ENCODE measurements at places on chromosomes 16 and 17. TPM values are rescaled to one million over a fixed set of nuclear protein-coding genes. Genes with fewer than 3 reads are reported as not detected.

SMIM22 gene
- total RNA-seq, result not detected

CA7 gene
- not detected for total RNA-seq

TOM1L2 gene
- 284 TPM for total RNA-seq

GLYR1 gene
- 86.7 TPM for total RNA-seq

OSGIN1 gene
- 12.5 TPM for total RNA-seq

KCNAB3 gene
- total RNA-seq, result 0.30 TPM

SLC38A8 gene
- total RNA-seq, result not detected

KRTAP2-2 gene
- not detected for total RNA-seq

GRCh38 chr16:78476615-78477014, 377.2 kb downstream of the WWOX start:
- no peak overlapping the region for H3K27ac ChIP-seq
- no peaks in the 10 kb centered on the region for H3K36me3 ChIP-seq
- no peaks in the 10 kb centered on the region for H3K4me1 ChIP-seq
- no peaks in the 10 kb centered on the region for H3K27me3 ChIP-seq
- no peak overlapping the region for H3K4me3 ChIP-seq

DNA sequence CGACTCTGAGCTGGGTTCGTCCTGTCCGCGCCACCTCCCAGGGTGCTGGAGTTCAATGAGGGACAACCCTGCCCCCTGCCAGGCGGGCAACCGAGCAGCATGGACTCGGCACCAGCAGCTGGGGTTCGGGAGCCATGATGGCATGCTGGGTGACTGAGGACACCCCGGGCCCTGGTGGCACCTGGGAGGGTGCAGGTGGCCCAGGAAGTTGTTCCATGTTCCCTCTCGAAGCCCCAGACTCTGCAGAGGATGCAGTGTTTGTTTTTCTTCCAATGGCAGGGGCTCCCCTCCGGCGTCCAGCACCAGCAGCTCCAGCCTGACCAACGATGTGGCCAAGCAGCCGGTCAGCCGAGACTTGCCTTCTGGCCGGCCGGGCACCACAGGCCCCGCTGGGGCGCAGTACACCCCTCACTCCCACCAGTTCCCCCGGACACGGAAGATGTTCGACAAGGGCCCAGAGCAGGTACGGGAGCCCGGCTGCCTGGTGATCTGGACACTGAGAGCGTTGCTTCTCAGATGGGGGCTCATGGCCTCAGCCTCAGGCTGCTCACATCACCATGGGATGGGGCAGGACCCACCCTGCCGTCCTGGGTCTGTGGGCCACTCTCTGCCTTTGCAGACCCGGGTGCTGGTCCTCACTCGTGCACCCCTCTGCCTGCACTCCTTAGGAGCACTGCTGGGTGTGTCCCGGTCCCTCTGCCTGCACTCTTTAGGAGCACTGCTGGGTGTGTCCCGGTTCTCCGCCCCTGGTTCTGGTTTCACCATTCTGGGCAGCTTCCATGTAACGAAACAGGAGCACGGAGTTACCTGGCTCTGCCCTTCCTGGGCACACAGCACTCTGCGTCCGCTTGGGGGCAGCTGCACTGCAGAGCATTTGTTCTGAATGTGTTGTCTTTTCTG, 68.2 kb upstream of the CHMP6 start:
- no peak overlapping the region for H3K4me3 ChIP-seq
- no peak for DNase-seq
- H3K27me3 ChIP-seq, result no peaks in the 10 kb centered on the region
- H3K27ac ChIP-seq, result no peak overlapping the region

DNA sequence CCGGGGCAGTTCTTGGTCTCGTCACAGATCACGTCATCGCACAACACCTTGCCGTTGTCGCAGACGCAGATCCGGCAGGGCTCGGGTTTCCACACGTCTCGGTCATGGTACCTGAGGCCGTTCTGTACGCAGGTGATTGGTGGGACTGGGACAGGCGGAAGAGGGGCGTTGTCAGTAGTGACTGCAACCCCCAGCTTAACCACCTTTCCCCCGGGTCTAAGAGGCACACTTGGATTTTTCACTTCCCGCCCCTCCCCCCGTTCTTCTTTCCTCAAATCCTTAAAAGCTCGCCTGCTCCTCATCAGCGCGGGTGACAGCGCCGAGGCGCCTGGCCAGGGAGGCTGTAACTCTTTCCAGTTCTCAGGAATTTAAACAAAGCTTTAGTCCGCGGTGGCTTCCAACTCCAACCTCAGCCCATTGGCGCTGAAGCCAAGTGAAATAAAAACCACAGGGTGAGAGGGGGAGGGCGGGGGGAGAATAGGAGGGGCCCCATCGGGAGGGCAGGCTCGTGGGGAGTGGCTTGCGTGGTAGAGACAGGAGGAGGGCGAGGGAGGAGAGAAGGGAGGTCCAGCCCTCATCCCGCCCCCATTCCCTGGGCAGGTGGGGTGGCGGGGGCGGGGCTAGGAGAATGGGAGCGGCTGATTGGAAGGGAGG, 1.5 kb downstream of the COL1A1 start:
- H3K27me3 ChIP-seq, result peaks cover 54% of the 10 kb centered on the region
- peak overlapping the region; percentile 72 for H3K4me3 ChIP-seq
- peaks cover 31% of the 10 kb centered on the region for H3K36me3 ChIP-seq
- peaks cover 42% of the 10 kb centered on the region for H3K4me1 ChIP-seq
- H3K27ac ChIP-seq, result peak overlapping the region; percentile 88
- peak; percentile 90 for DNase-seq

- peak overlapping the region; percentile 86 for H3K27ac ChIP-seq
- H3K4me3 ChIP-seq, result no peak overlapping the region
- no peaks in the 10 kb centered on the region for H3K36me3 ChIP-seq
- H3K4me1 ChIP-seq, result peaks cover 83% of the 10 kb centered on the region
- no peak for DNase-seq
These were observed 12.1 kb upstream of the SCN4A start for GRCh38 chr17:63984651-63985386.

DNA sequence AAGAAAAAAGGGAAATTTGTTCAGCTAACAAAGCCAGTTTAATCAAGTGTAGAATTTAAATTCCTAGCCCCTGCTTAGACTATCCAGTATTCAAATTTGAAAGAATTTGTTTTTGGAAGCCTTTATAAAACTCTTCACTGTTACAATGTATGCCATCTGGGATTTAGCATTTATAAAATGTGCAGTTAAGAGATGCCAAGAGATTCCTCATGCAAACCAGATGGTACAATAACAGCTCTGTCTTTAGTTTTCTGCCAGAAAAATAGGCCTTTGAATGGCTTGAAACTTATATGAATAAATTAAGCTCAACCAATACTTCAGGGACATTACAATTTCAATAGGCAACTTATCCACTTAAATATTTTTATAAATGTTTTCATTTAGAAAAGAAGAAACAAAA, 6.8 kb upstream of the ANKS4B start:
- no peaks in the 10 kb centered on the region for H3K36me3 ChIP-seq
- H3K4me3 ChIP-seq, result no peak overlapping the region
- H3K4me1 ChIP-seq, result no peaks in the 10 kb centered on the region
- H3K27ac ChIP-seq, result no peak overlapping the region
- no peak for DNase-seq

DNA sequence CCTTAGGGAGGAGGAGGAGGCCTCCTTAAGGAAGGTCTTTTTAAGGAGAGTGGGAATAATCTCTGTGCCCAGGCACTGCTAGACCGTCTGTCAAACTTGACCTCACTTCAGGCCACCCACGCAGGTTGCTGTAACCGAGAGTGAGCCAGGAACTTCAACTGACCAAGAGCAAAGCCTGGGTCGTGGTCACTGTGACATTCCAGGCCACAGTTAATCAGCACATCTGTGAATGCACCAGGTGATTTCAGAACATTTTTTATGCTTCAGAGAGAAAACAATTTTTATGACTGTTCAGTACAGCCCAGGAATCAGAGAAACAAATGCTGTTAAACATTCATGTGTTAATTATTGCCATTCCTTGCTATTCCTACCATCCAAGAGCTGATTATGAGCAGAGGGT, 226.6 kb upstream of the ASIC2 start:
- DNase-seq, result no peak
- H3K4me1 ChIP-seq, result peaks cover 5% of the 10 kb centered on the region
- H3K27me3 ChIP-seq, result peaks cover 44% of the 10 kb centered on the region
- H3K4me3 ChIP-seq, result no peak overlapping the region
- H3K36me3 ChIP-seq, result no peaks in the 10 kb centered on the region
- H3K27ac ChIP-seq, result no peak overlapping the region

DNA sequence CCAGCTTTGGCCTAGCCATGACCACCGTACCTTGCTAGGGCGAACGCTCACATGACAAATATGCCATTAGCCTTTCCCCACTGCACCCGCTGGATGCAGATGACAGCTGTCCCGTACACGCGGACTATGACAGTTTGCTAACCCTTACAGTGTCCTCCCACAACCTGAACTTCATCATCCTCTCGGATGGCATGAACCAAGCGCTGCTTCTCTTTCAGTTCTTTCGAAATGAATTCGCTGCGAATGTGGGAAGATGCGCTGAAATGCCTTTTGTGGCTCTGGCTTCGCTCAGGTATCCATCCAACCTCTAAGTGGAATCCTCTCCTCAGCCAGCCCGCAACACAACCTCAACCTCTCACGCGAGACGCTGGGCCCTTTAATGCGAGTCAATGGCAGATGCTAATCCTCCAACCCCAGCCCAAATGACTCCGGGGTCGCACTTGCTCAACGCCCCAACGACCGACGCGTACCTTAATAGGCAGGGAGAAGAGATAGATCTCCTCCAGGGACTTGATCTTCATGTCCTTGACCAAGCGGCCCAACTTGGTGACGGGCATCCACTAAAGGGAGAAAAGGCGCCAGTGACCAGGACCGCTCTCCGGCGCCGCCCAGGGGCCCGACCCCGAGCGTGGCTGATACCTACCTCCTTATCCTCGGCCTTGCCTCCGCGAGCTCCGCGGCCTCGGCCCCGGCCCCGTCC, 670 bp downstream of the RPS2 start:
- peaks cover 63% of the 10 kb centered on the region for H3K4me1 ChIP-seq
- peak overlapping the region; percentile 97 for H3K27ac ChIP-seq

- H3K36me3 ChIP-seq, result peaks cover 8% of the 10 kb centered on the region
- no peaks in the 10 kb centered on the region for H3K4me1 ChIP-seq
- H3K4me3 ChIP-seq, result no peak overlapping the region
- DNase-seq, result no peak
- H3K27me3 ChIP-seq, result no peaks in the 10 kb centered on the region
- no peak overlapping the region for H3K27ac ChIP-seq
These were observed 16.4 kb upstream of the FASN start for GRCh38 chr17:82114447-82114846.

GRCh38 chr17:56918916-56919315, 5.1 kb upstream of the TRIM25 start:
- H3K27ac ChIP-seq, result no peak overlapping the region
- H3K36me3 ChIP-seq, result no peaks in the 10 kb centered on the region
- DNase-seq, result no peak
- peaks cover 23% of the 10 kb centered on the region for H3K4me1 ChIP-seq

DNA sequence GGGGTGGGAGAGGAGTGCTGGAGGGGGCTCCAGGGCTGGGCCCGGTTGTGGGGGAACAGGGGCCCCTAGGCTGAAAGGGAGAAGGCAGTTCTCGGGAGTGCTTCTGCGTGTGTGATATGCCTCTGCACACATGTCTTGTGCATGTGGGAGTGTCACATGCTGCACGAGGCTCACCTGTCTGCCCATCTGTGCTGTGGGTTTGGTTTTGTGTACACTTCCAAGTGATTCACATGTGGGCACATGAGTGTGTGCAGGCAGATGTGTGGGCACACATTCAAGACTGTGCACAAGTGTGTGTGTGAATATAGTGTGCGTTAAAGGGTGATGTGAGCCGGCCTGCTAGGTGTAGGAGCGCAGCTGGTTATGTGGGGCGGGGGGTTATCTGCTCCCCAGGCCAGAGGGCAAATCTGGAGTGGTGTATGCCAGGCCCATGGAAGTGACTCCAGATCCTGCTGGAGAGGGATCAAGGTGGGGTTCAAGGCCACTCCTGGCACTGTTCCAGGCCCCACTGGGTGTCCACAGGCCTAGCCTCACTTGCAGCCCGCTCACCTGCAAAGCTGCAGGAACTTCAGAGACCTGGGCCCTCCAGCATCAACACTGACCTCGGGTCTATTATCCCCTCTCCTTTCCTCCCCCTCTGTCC, 3.8 kb upstream of the BAHCC1 start:
- no peak for DNase-seq
- peak overlapping the region; percentile 100 for H3K27ac ChIP-seq
- H3K4me1 ChIP-seq, result peaks cover 93% of the 10 kb centered on the region
- H3K27me3 ChIP-seq, result no peaks in the 10 kb centered on the region
- no peaks in the 10 kb centered on the region for H3K36me3 ChIP-seq

DNA sequence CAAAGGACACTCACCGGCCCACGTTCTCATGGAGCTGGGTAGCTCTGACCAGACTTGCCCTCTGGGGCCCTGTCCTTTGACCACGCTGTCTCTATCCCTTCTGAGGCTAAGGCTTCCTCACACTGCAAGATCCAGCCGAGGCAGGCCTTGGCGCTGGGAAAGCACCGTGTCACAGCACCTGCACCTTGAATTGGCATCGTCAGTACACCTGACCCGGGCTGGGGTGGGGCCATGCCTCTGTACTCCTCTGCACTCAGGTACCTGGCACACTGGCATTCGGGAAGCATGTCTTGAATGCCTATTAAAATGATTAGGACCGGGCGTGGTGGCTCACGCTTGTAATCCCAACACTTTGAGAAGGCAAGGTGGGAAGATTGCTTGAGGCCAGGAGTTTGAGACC, 6.0 kb downstream of the TBC1D24 start:
- no peak overlapping the region for H3K4me3 ChIP-seq
- no peak for DNase-seq
- peaks cover 44% of the 10 kb centered on the region for H3K4me1 ChIP-seq
- H3K36me3 ChIP-seq, result no peaks in the 10 kb centered on the region
- H3K27ac ChIP-seq, result no peak overlapping the region
- no peaks in the 10 kb centered on the region for H3K27me3 ChIP-seq

GRCh38 chr16:56357241-56357764, 68.0 kb downstream of the AMFR start:
- peaks cover 16% of the 10 kb centered on the region for H3K36me3 ChIP-seq
- H3K4me3 ChIP-seq, result peak overlapping the region; percentile 63
- peaks cover 18% of the 10 kb centered on the region for H3K4me1 ChIP-seq
- peak overlapping the region; percentile 70 for H3K27ac ChIP-seq
- H3K27me3 ChIP-seq, result no peaks in the 10 kb centered on the region

- peak overlapping the region; percentile 41 for H3K27ac ChIP-seq
- no peaks in the 10 kb centered on the region for H3K27me3 ChIP-seq
- no peak overlapping the region for H3K4me3 ChIP-seq
- DNase-seq, result no peak
- H3K36me3 ChIP-seq, result peaks cover 15% of the 10 kb centered on the region
These were observed 24.8 kb upstream of the SLC25A19 start for GRCh38 chr17:75313941-75314551.

GRCh38 chr16:24668481-24669061, 60.9 kb upstream of the TNRC6A start:
- no peak overlapping the region for H3K4me3 ChIP-seq
- peaks cover 11% of the 10 kb centered on the region for H3K4me1 ChIP-seq
- H3K36me3 ChIP-seq, result no peaks in the 10 kb centered on the region
- H3K27me3 ChIP-seq, result peaks cover under 1% of the 10 kb centered on the region
